8988T (cell line): ENCODE measurements at places on chromosomes 6 and 20.

GRCh38 chr6:127939442-127940066 is 38.7 kb upstream of the THEMIS start:
- DNase-seq: no peak

- no peak for DNase-seq
These were observed 14.7 kb upstream of the SLPI start for GRCh38 chr20:45269056-45269455.

DNA sequence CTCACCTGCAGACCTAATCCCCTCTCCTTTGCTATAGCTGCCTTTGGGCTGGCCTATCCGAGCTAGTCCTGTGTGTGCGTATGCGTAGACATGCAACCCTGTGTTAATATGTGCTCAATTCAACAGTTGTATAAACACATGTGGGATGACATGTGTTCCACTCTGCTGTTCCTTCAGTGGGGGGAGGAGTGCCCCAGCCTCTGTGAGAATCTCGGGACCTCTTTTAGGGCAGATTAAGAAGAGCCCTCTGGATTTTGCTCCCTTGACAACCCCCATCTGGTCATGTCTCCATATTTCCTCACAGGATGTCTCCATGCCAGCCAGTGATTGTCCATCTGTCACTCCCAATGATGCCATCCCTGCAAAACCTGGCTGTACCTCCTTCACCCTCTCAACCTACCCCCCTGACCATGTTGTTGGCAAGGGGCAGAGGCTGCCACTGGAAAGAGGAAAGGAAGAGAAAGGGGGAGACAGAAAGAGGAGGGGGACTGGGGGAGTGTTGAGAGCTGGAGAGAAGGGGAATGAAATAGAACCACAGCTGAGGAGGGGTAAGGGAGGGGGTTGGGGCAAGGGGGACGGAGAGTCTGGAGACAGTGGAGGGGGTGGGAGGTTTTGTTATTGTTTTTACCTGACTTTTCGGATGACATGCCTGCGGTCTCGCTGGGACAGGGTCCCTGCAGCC is 417 bp downstream of the PRRT1 start:
- no peak for DNase-seq

DNA sequence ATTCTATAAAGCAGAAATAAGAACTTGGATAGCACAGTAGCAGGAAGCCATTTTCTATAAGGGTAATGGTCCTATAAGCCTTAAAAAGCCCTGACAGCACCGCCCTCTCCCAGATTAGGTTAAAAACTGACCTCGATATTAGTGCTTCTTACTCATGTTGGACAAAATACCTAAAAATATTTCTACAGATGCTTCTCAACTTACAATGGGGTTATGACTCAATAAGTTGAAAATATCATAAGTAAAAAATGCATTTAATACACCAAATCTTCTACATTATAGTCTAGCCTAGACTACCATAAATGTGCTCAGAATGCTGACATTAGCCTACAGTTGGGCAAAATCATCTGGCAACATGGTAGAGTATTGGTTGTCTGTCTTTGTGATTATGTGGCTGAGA is 70.3 kb downstream of the SESN1 start:
- no peak for DNase-seq

- no peak for DNase-seq
These were observed 44.2 kb upstream of the TNFRSF21 start for GRCh38 chr6:47353871-47354270.

GRCh38 chr6:162671580-162672165 is 55.9 kb downstream of the PRKN start:
- no peak for DNase-seq

DNA sequence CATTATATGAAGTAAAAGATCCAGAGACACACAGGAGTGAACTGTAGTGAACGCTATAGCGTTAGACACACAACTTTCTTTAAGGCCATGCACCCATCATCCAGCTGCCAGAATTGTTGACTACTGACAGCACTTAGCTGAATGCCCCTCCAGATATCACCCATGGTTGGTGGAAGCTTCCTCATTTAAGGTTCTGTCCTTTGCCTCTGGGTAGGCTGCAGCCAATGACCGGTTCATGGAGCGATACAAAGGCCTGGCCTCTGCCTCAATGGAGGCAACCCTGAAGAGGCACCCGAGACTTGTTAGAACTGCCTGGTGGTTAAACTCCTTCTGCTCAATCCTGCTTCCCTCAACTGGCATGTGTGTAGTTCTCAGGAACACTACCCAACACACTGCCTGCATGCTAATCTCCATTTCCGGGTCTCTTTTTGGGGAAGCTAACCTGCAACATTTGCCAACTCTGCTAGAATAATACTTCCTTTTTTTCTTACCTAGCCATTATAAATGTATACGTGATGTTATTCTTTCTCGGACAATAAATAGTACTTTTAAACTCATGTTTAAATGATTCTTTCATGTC is 49.8 kb upstream of the THEMIS start:
- DNase-seq: no peak

DNA sequence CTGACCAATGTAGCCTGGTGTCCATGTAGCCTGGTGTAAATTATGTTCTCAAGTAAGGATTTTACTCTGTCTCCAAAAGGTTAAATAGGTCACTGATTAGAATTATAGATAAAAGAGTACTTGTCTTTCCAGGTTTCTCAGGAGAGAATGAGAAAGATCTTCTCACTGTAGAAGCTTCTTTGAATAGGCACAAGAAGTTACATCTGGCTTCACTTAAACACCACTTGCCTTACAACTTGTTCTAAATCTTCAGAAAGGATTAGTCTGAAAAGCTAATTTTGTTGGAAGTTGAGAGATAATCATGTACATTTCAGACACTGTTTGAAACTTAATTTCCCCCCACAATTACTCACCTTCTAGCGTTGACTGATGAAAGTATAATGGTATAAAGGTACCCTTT is 275.3 kb downstream of the FARS2 start:
- DNase-seq: no peak

- no peak for DNase-seq
These were observed 99.4 kb upstream of the RAB32 start for GRCh38 chr6:146444189-146444588.

- no peak for DNase-seq
These were observed 57.7 kb upstream of the FERMT1 start for GRCh38 chr20:6180531-6180930.

DNA sequence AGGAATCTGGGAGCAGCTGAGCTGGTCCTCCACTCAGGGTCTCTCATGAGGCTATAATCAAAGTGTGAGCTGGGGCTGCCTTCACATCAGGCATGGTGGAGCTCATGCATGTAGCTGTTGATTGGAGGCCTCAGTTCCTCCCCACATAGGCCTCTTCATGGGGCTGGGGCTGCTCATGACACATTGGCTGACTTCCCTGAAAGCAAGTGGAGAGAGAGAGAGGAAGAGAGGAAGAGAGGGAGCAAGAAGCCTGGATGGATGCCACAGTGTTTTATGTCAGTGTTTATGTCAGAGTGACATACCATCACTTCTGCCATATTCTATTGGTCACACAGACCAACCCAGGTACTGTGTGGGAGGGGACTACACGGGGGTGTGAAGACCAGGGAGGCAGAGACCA is 43.8 kb downstream of the EYA2 start:
- DNase-seq: no peak

GRCh38 chr6:129860908-129861665 is at the start of gene TMEM244:
TMEM244 (minus strand) TSS chr6:129861315; CDS start chr6:129861188, 127 bp downstream.
- no peak for DNase-seq

DNA sequence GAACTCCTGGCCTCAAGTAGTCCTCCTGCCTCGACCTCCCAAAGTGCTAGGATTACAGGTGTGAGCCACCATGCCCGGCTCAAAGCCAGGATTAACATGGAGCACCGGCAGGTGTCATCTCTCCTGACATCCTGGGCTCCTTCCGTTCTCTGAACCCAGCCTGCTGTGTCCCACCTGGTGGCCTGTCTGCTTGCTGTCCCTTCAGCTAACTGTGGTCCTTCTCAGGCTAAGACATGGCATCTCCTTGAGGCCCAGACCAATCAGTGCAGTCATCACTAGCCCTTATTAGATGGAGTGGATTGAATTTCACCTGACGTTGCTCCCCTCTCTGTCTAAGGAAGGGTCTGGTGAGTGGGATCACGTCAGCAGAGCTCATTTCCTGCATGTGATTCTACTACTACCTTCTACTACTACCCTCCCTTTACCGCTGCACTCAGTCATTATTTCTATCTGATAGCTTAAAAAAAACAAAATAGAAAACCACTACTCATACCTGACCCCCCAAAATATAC is 28.0 kb upstream of the SYNJ2 start:
- DNase-seq: no peak

DNA sequence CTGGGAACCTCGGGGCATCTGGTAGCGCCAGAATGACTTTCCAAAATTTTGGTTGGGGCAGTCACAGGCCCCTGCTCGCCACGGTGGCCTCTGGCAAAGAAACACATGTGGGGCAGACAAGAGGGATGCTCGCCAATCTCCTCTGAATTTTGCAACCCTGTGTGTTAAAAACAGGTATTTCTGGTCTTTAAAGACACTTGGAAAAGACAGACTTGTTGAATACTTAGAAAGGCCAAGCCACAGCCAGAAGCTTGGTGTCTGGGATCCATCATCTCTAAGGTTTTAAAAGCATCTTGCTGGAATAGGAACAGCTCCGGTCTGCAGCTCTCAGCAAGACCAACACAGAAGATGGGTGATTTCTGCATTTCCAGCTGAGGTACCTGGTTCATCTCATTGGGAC is 31.2 kb downstream of the HLA-E start:
- DNase-seq: no peak

DNA sequence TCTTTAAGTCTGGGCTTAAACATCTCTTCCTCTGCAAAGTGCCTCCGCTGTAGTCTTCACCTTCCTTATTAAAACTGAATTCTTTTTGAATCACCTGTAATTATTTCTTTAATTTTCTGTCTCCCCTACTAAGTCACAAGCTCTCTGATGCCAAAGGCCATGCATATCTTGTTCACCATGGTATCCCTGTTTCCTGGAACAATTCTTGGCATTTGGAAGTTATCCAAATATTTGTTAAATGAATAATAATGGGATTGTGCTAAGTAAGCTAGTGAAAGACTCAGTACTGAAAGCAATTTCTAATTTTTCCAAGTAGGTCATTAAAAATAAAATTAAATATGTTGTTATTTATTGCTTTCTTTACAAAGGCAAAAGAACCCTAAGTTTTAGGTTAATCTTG is 12.2 kb downstream of the SNAP91 start:
- DNase-seq: no peak

DNA sequence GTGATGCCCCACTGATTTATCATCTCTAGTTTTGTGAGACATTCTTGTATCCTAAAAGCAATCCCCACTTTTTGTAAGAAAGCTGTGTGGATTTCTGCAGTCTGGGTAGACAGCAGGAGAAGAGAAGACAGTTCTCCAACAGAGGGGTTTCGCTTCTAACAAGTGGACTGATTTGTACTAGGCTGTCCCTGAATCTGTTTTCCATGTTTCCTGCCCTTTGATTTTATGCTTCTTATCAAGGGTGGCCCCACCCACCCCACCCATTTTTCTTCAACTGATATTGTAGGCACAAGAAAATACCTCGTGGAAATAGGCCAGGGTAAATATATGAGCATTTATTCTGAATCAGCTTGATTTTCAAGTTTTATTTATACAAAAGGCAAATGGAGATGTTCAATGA is 25.7 kb upstream of the JAG1 start:
- DNase-seq: no peak

DNA sequence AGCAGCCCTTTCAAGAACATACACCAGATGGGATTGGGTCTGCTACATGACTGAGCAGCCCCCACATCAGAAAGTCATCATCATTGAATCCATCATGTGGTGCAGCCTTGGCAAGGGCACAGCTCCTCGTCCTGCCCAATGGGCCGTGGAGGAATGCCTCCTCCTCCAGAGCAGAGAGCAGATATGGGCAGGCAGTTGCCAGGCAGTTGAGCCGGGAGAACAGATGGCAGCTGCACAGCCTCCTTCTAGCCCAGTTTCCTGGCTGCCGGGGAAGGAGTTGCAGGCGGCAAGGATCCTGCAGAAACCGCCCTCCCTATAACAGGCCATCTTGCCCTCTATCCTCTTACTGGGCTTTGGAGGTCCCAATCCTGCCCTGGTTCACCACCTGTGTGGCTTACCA is 11.9 kb upstream of the ZFAND3 start:
- no peak for DNase-seq

DNA sequence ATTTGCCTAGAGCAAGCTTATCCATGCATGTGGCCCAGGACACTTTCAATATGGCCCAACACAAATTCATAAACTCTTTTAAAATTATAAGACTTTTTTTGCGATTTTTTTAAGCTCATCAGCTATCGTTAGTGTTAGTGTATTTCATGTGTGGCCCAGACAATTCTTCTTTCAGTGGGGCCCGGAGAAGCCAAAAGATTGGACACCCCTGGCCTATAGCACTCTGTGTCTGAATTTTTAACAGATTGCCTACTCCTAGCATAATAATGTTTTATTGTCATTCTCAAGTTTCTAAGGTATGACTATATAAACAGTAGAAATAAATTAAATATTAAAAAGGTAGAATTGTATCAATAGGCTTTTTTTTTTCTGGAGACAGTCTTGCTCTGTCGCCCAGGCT is 48.6 kb upstream of the LOC128125822 start:
- no peak for DNase-seq

DNA sequence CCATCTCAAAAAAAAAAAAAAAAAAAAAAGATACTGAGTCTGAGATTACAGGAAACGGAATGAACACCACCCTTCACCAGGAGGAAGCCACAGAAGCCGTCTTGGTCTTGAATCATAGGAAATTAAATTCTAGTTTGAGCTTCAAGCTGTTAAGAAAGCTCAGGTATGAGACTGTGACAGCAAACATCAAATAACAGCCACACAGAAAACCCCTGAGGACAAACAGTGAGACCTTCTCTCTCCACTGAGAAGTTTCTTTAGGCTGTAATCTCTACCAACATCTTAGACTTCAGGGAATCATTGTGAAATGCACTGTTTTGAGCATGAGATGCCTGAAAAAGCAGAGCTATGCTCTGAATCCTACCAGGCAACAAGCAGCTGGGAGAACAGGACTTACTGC is 30.8 kb downstream of the PDE10A start:
- no peak for DNase-seq

GRCh38 chr6:136014454-136015437 is 163.2 kb downstream of the PDE7B start:
- no peak for DNase-seq

DNA sequence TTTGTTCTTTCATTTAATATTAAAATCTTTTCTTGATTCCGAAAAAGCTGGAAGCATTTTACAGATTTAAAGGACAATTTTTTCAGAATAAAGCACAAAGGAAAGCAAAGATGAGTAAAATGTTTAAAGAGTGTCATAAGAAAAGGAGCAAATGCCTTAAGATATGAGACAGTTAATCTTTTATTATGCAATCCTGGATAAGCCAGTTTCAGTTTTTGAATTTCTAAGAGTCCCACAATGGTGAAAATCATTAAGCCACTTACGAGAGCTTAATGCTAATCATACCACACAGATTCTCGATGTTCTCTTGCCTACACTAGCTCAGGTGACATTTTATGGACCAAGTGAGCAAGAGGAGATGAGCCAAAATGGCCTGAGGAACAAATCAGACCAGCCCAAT is 103.7 kb upstream of the RNF217 start:
- no peak for DNase-seq
